ENCODE measurements at places on chromosomes 7 and 10.

GRCh38 chr7:159144758-159145489 lies at the start of gene VIPR2:
Gene VIPR2 (minus strand): TSS chr7:159144867. CDS start chr7:159144771, 96 bp downstream.
- DNase-seq = no peak

DNA sequence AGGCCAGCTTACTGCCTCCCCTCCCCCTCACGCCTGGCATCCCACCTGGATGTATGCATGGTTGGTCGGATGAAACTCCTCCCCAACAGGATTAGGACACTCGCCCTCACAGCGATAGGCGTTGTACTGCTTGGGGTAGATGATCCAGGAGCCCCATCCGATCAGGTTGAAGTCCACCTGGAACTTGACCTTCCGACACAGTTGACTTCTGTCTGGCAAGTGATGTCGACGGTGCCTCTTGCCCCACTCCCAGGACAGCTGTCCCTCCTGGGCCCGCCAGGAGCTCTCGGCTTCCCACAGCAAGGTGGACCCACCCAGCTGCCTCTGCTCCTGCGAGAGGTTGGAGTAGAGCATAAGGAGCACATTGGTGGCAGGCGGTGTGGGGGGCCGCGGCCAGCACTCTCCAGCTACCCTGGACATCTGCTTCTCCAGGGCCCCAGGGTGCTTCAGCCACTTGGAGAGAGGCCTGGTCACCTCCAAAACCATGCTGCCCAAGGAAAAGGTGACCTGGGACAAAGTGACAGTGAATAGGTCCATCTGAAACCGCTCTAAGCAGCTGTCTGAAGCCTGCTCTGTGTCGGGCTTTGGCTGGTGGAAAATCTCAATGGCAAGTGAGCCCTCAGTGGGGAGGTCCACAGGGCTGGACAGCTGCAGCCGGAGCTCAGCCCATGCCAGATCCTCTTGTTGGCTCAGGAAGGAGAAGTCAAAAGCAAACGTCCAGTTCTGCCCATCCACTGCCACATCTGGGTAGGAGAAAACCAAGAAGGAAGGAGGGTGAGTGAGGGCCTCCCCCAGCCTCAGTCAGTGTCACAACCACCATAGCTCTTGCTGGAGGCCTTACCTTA lies 6.0 kb downstream of the NODAL start:
- DNase-seq = no peak

DNA sequence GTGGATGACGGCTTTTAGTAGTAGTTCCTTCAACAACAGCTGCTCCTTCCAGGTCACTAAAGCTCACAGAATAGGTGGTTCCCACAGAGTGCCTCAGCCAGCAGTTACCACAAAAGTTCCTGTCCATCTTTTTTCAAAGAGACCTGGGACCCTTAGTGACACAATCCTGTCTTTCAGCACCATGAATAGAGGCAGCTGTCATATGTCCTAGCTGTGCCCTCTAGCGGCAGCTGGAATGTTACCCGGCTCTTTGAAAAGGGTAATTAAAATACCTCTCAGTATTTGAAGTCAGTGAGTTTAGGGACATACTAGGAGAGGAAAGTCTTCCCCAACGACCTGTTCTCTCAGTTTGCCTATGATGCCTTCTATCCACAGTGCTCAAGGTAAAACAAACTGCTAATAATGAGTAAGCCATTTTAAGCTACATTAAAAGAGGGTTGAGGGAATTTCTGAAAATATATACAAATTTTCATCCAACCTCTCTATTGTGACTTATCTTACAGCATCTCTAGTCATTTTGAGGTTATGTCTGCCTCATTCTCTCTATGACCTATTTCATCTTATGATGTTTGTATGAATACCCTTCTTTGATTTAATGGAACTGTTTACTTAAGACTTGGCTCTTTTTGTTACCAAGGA lies 290.8 kb downstream of the NXPH1 start:
- DNase-seq = no peak

DNA sequence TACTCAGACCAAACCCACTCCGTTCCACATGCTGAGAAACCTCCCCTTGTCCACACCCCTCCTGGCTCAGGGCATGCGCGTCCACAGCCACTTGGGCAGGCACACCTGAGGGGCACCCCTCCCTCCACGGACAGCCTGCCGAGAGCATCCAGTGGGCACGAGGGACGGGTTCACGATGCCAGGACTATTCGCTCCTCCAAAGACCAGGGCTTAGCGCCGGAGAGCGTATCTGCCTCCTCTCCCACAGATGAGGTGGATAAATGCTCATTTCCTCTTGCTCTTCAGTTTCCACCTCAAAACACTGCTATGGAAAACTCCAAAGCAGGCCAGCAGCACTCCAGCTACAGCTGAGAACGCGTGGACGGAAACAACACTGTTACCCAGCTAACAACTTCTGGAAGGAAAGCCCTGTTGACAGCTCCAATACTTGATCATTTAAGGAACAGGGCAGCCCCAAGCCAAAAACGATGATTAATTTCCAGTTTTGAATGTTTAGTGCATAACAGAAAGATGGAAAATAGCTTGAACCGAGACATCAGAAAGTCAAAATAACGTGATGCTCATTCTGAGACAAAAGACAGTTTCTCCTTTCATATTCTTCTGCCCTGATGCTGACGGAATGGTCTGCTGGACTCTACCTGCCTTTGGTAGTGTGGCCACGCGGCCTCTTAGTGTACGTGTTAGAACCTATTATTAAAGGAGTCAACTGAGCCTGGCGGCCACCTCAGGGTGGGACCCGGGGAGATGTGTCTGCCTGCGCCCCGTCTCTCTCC lies 204.7 kb downstream of the DNAJB6 start:
- no peak for DNase-seq

GRCh38 chr7:141045842-141046620 lies 27.8 kb upstream of the TMEM178B start:
- no peak for DNase-seq

DNA sequence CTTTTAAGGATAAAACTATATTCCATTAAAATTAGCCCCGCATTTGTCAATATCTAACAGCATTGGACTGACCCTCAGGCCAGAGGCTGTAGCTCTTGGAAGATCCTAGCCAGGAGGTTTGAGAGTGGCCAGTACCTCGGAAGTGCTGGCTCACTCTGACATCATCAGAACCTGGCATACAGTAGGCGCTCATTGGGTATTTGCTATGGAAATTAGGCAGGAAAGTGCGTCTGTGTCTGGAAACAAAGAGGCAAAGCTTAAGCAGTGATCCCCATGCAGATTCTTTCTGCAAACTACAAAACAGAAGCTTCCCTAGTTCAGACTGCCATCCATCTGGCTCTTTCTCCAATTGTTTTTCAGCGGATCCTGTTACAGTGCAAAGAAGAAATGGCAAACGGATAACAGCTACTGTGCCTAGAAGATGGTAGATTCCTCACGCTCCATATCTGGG lies 1.7 kb upstream of the PRKCQ start:
- DNase-seq = no peak

DNA sequence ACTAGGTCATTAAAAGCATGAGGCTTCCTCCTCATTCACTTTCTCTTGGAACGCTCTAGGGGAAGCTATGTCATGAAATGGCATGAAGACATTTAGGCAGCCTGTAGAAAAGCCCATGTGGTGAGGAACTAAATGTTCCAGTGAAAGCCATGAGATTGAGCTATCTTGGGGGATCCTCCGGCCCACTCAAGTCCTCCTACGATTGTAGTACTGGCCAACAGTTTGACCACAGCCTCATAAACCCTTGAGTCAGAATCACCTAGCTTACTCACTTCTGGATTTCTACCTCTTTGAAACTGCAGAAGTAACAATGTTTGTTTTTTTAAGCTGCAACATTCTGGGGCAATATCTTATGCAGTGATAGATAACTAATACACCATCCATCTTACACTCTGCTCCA lies 605.1 kb downstream of the SORCS1 start:
- DNase-seq = no peak

Measured in stimulated activated CD4-positive, alpha-beta T cell treated with anti-CD3 and anti-CD28 coated beads, Interleukin-1b, Interleukin-23, amount 100 ng/mL, for 1 hour (primary cell).